Activated naive CD8-positive, alpha-beta T cell treated with anti-CD3 and anti-CD28 coated beads, Interleukin-2, amount 50 U/mL, for 16 hours (primary cell): ENCODE measurements at places on chromosomes 11 and 22.

DNA sequence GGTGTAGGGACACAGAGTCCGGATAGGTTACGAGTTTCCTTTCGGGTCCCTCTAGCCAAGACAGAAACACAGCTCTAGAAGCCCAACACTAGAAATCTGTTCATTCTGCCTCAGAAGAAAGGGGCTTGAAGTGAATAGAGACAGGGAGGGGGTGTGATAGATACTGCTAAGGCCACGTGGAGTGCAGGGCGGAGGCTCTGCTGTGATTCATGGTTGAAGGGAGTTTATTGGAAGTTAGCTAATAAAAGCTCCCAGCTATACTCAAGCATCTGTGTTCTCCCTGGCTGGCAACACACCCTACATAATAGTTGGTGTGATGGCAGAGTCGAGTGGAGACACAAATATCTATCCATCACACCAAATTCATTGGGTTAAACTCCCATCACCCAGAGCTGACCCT is 337.4 kb downstream of the CADM1 start:
- DNase-seq: no peak

DNA sequence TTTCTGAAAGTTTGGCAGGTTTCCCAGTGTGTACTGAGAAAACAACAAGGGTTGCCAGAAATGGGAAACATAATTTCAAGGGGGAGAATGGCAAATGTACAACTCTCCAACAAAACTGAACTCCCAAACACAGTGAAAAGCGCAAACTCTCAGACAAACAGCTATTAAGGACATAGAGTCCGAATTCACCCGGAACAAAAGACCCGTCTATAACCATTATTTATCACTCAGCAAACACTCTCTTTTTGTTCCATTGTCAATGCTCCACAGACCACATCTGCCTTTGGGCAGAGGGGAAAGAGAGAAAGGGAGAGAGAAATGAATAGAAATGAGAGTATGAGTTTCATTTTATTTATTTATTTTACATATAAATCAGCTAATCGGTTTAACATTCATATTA is 21.7 kb downstream of the KIRREL3 start:
- no peak for DNase-seq

- no peak for DNase-seq
These were observed 789.4 kb downstream of the OPCML start for GRCh38 chr11:132742929-132743328.

DNA sequence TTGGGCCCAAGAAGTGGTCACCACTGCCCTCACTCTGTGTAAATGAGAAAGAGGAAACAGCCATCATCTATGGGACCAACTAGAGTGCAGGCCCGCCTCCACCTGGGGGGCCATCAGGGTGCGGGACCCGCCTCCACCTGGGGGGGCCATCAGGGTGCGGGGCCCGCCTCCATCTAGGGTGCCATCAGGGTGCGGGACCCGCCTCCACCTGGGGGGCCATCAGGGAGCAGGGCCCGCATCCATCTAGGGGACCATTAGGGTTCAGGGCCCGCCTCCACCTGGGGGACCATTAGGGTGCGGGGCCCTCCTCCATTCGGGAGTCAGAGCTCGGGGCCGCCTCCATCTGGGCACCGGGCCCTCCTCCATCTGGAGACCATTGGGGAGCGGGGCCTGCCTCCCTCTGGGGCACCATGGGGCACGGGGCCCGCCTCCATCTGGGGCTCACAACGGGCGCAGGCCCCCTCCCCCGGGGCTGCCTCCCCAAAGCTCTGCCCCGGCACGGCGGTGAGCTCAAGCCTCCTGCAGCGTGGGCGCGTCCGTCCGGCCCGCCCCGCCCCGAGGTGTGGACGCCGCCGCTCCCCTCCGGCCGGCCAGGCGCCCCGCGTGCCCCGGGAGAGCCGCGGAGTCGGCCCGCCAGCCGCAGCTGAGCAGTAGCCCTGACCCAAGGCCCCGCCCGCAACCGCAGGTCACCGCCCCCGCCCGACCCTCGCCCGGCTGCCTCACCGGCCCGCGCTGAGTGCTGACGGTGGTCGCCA is 512 bp downstream of the TOLLIP start:
- no peak for DNase-seq

- DNase-seq: no peak
These were observed 16.0 kb downstream of the USP47 start for GRCh38 chr11:11857769-11858168.

GRCh38 chr11:84947970-84948580 is 679.1 kb downstream of the DLG2 start:
- DNase-seq: no peak

GRCh38 chr11:35145271-35145670 is 6.3 kb downstream of the CD44 start:
- no peak for DNase-seq

- DNase-seq: no peak
These were observed 475.8 kb upstream of the LRRC4C start for GRCh38 chr11:41935241-41935640.

DNA sequence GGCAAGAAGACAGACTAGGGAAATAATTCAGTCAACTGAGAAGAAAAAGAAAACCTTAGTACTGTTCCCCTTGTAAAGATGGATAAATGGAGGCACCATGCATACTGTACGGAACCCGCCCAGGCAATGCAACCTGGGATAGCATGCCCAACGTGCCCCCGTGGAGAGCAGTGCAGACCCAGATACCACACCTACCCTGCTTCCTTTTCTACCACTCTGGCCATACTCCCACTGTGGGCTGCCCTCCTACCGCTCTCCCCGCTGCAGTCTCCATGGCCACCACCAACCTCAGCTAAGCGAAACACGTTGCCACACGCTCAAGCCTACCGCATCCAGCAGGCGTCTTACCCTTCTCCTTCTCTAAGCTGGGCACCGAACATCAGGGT is 117.4 kb upstream of the SERPIND1 start:
- no peak for DNase-seq

GRCh38 chr11:8011981-8012444 is 24.9 kb downstream of the EIF3F start:
- DNase-seq: no peak

DNA sequence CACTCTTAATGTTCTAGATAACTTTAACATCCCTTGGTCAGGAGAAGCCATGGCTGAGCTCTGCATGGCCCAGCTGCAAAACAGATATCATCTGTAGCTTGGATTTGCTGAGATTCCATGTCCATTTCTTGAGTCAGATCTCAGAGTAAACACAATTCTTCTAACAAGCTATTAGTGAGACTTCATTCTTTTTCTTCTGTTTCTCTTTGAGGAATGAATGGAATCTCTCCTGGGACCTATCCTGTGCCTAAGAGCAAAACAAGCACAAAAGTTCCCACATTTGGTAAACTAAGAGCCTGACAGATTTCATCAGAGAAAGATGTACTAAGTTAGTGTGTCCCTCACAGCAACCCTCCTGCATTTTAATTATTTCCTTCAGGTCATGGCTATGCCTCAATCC is 142.8 kb downstream of the MAML2 start:
- no peak for DNase-seq

- no peak for DNase-seq
These were observed 4.6 kb upstream of the MICAL3 start for GRCh38 chr22:18028817-18029527.

- no peak for DNase-seq
These were observed 966 bp downstream of the SMTN start for GRCh38 chr22:31081963-31082605.

- no peak for DNase-seq
These were observed 59.7 kb upstream of the RAG2 start for GRCh38 chr11:36657610-36658267.

GRCh38 chr11:68269414-68270081 is 2.2 kb downstream of the C11orf24 start:
- DNase-seq: no peak

GRCh38 chr11:26276798-26277424 is 55.0 kb upstream of the ANO3 start:
- DNase-seq: no peak

DNA sequence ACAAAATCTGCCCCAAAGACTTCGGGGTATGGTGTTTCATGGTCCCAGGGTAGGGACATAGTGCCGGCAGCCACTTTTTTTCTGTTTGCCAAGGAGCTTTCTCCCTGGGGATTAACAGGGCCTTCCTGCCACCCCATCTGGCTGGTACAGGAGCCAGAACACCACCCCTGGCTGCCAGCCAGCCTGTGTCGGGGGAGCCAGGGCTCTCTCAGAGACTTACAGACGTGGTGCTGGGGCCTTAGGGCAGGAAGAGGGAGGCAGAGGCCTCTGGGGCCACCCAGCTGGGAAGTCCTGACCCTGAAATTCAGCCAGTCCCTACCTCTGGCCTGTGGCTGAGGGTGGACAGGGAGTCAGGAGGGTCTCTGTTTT is 52.4 kb upstream of the CDON start:
- no peak for DNase-seq

- DNase-seq: no peak
These were observed 366.9 kb downstream of the NTM start for GRCh38 chr11:131737357-131737756.

DNA sequence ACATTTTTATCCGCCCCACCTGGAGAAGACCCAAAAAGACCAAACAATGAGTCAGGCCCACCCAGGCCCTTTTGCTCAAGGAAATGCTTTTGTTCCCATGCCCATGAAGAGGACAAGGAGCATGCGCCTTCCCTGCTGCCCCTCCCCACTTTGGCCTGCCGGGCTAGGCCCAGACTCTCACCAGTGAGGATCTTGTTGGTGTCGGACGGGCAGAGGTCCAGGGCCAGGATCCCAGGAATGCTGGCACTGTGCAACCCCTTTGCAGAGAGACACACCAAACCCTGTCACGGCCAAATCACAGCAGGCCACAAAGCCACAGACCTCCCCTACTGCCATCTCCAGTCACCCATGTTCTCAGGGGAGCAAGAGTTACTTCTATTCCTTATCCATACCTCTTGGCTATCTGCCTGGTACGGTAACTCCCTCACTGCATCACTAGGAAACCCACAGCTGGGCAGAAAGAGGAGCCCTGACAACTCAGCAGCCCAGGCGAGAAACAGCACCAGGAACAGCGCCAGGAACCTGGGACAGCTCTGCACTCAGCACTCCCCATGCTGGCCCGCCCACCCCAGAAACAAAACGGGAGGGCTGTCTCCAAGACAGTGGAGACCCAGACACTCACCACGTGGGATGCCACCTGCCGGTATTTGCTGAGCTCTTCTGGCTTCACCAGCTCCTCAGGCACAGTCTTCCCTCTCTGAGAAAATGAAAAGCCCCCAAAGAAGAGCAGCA is 5.5 kb downstream of the PRPF19 start:
- no peak for DNase-seq

DNA sequence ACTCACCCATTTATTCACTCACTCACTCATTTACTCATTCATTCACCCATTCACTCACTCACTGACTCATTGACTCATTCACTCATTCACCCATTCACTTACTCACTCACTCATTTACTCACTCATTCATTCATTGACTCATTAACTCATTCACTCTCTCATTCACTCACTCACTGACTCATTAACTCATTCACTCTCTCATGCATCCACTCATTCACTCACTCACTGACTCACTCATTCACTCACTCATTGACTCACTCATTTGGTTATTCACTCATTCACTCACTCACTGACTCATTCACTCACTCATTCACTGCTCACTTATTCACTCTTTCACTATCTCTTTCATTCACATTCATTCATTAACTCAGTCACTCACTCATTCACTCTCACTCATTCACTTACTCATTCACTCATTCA is 2.5 kb upstream of the MUC5AC start:
- no peak for DNase-seq

DNA sequence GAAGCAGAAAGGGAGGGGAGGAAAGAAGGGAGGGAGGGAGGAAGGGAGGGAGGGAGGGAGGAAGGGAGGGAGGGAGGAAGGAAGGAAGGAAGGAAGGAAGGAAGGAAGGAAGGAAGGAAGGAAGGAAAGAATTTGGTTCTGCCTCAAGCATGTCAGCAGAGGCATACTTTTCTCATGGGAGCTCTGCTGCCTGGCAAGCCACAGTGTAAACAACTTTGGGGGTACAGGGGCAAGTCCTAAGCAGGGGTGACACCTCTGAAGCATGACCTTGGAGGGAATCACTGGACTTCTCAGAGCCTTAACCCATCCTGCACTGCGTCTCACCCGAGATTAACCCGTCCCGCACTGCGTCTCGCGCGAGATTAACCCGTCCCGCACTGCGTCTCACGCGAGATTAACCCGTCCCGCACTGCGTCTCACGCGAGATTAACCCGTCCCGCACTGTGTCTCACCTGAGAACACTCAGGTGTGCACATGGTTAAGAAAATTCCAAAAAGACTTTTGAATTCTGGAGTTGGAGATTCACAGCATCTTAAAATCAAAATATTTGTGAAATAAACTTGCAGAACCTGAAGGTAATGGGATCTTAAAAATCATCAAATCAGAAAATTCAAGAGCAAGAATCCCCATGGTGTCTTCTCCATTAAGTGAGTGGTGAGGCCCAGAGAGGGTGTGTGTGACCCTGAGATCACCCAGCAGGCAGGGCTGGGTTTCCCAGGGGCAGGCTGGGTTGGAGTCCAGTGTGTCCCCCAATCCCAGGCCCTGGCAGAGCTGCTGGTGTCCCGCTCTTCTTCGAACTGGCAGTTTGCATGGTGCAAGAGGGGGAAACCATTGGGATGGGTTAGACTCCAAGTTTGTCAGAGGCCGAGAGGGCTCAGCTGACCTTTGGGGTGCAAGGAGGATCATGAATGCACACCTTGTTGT is 190.4 kb downstream of the MN1 start:
- no peak for DNase-seq

GRCh38 chr11:47061429-47062178 is 115.1 kb downstream of the ARFGAP2 start:
- no peak for DNase-seq

DNA sequence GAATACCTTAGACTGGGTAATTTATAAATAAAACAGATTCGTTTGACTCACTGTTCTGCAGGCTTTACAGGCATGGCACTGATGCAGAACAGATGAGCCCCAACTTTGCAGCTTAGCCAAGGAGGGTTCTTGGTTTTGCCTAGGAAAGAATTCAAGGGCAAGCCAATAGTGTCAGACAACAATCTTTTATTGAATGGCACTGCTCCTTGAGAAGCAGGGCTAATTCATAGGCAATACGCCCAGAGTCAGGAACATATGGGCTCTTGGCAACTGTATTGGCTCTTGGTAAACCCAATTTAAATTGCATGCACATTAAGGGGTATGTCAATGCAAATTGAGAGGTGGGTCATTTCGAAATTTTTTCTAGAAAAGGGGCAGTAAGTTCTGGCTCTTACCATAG is 87.9 kb downstream of the RAB38 start:
- DNase-seq: no peak

DNA sequence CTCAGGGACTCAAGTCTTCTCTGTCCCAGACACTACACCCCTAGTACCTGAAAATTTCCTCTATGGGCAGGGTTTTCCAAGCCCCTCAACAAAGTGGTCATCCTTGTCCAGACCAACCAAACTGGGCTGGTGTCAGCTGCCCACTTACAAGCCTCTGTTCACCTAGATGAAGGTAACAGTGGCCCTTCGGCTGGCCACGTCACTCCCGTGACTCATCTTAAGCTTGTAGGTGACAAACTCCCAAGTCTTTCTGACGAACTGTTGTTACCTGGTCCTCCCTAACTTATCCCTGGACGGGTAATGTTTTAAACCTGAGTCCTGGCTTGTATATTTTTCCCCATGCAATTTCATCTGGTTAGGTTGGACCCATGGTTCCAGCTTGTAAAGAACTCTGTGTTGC is 4.7 kb downstream of the CXCR5 start:
- no peak for DNase-seq
